ENCODE measurements at places on chromosomes 4 and X. TPM values are rescaled to one million over a fixed set of nuclear protein-coding genes. Genes with fewer than 3 reads are reported as not detected.

GRCh38 chrX:117969782-117970181 lies 146.8 kb downstream of the KLHL13 start:
- no peaks in the 10 kb centered on the region for H3K27me3 ChIP-seq
- H3K4me3 ChIP-seq: no peak overlapping the region
- no peaks in the 10 kb centered on the region for H3K4me1 ChIP-seq
- no peaks in the 10 kb centered on the region for H3K36me3 ChIP-seq
- no peak for DNase-seq
- H3K27ac ChIP-seq: no peak overlapping the region

DNA sequence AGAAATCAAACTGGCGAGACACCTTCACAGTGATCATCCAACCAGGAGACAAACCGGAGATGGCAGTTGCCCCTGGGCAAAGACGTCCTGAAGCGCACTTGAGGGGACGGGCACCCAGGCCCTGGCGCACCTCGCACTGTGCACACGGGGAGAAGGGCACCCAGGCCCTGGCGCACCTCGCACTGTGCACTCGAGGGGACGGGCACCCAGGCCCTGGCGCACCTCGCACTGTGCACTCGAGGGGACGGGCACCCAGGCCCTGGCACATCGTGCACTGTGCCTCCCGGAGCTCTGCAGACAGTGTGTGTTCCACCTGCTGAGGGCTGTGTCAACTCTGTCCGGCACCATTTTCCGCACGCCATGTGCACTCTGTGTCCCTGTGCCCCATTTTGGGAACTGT lies 34.6 kb upstream of the CPLX1 start:
- no peak overlapping the region for H3K4me3 ChIP-seq
- no peak for DNase-seq
- H3K27ac ChIP-seq: no peak overlapping the region
- no peaks in the 10 kb centered on the region for H3K27me3 ChIP-seq

- peaks cover 6% of the 10 kb centered on the region for H3K27me3 ChIP-seq
- no peaks in the 10 kb centered on the region for H3K4me1 ChIP-seq
- DNase-seq: no peak
- no peak overlapping the region for H3K27ac ChIP-seq
- H3K36me3 ChIP-seq: no peaks in the 10 kb centered on the region
- H3K4me3 ChIP-seq: no peak overlapping the region
These were observed 52.2 kb downstream of the EFNB1 start for GRCh38 chrX:68880846-68881552.

DNA sequence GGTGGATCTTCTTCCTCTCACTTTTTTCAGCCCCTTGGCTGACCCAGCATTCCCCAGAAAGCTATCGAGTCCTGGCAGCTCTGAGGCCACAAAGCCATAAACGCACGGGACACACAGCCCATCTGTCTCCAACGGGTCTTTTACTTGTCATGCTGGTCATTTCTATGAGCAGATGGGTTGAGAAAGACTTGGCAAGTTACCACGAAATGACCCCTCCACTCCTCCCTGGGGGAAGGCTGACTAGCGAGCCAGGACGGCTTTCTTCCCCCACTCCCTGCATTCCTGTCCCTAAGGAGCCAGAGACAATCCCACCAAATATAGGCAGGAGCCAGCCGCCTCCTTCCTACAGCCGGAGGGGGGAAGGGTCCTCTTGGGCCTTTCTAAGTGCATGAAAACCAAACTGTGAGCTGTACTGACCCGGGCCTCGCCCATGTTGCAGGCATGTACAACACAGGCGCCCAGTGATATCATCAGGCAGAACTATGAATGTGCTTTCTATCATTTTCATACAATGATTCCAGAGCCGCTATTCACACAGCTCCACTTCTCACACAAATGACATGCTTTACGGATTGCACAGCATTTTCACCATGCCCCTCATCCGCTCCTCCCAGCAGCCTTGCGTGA lies 28.6 kb downstream of the AFAP1 start:
- H3K4me3 ChIP-seq: no peak overlapping the region
- no peak for DNase-seq
- no peaks in the 10 kb centered on the region for H3K4me1 ChIP-seq
- no peak overlapping the region for H3K27ac ChIP-seq
- no peaks in the 10 kb centered on the region for H3K36me3 ChIP-seq

DNA sequence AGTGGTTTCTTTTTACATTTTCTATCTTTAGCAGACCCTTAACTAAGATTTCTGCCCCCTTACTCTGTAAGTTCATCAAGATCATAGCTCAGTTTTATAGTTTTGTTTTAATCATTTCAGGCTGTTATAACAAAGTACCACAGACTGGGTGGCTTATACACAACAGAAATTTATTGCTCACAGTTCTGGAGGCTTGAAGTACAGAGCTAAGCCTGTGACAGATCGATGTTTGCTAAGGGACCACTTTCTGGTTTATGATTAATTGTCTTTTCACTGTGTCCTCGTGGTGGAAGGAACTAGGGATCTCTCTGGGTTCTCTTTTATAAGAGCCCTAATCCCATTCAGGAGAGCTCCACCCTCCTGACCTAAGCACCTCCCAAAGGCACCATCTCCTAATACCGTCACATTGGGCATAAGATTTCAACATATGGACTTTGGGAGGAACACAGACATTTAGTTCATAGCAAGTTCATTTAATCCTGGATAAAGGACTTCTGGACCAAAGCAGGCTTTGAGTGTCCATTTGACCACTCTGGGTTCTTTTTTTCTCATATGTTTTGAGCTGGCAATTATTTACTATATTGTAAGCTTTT lies 137.0 kb upstream of the IL15 start:
- no peak overlapping the region for H3K27ac ChIP-seq
- no peaks in the 10 kb centered on the region for H3K36me3 ChIP-seq
- DNase-seq: no peak
- H3K27me3 ChIP-seq: no peaks in the 10 kb centered on the region
- no peak overlapping the region for H3K4me3 ChIP-seq
- H3K4me1 ChIP-seq: no peaks in the 10 kb centered on the region

Gene TEX13B
- total RNA-seq: 0.20 TPM

Gene PLK4
- 46.8 TPM for total RNA-seq

- H3K27ac ChIP-seq: no peak overlapping the region
- DNase-seq: no peak
- H3K27me3 ChIP-seq: no peaks in the 10 kb centered on the region
- H3K4me1 ChIP-seq: no peaks in the 10 kb centered on the region
These were observed 116.8 kb downstream of the TENT5D start for GRCh38 chrX:80537096-80537495.

GRCh38 chr4:76060506-76060905 lies 14.0 kb upstream of the ART3 start:
- DNase-seq: no peak
- no peaks in the 10 kb centered on the region for H3K36me3 ChIP-seq
- no peak overlapping the region for H3K4me3 ChIP-seq
- no peak overlapping the region for H3K27ac ChIP-seq

GRCh38 chrX:153820601-153821000 lies 9.7 kb downstream of the PDZD4 start:
- H3K36me3 ChIP-seq: no peaks in the 10 kb centered on the region
- H3K27ac ChIP-seq: no peak overlapping the region
- H3K27me3 ChIP-seq: peaks cover 10% of the 10 kb centered on the region

DNA sequence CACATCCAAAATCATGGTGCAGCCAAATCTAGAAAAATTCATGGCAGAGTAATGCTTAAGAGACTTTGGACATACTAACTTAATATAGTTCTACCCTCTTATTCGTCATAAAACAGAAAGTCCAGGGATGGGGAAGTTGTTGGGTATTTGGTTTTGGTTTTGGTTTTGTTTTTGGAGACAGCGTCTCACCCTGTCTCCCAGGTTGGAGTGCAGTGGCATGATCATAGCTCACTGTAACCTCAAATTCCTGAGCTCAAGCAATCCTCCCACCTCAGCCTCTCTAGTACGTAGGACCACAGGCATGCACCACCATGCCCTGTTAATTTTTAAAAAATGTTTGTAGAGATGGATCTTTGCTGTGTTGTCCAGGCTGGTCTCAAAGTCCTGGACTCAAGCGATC lies 271.8 kb upstream of the TENM3 start:
- no peak for DNase-seq
- H3K27me3 ChIP-seq: no peaks in the 10 kb centered on the region
- no peaks in the 10 kb centered on the region for H3K4me1 ChIP-seq
- H3K4me3 ChIP-seq: no peak overlapping the region

DNA sequence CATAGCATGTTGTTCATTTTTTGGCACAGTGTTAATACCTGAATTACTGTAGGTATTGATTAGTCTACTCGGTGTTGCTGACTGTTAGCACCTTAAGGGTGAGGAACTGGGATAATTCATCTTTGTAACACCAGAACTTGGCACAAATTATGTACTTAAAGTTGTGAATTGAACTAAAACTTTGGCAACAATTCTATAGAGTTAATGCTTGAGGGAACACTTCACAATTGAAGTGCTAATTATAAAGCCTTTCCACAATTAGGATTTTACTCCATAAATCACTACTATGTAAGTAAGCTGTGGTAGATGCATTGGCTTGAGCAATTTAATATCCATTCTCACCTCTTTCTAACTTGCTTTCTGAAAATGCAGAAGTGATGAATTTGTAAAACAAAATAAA lies 686.7 kb downstream of the PDHA2 start:
- no peaks in the 10 kb centered on the region for H3K4me1 ChIP-seq
- no peaks in the 10 kb centered on the region for H3K27me3 ChIP-seq
- no peaks in the 10 kb centered on the region for H3K36me3 ChIP-seq

- H3K4me3 ChIP-seq: peak overlapping the region; percentile 94
- no peaks in the 10 kb centered on the region for H3K27me3 ChIP-seq
- no peak for DNase-seq
- H3K4me1 ChIP-seq: peaks cover 14% of the 10 kb centered on the region
These were observed 340 bp downstream of the HNRNPD start for GRCh38 chr4:82373486-82373815.

Gene DCHS2
- total RNA-seq: 6.9 TPM

Gene NPY1R
- total RNA-seq: 0.13 TPM

DNA sequence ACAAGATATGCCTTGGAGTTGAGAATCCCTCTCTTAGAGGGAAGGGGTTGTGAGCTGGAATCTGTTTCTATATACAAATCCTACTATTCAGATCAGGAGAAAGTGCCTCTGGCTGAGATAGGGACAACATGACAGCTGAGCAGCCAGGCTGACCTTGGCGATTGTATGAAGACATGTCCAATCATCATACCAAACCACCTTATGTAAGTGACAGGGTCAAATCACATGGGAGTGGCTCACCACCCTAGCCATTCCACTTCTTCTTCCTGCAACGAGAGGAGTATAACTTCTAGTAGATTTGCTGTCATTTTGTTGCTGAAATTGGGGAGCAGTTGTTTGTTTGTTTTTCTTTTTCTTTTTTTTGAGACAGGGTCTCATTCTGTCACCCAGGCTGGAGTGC lies 48.3 kb upstream of the TMEM150C start:
- H3K4me1 ChIP-seq: no peaks in the 10 kb centered on the region
- no peak for DNase-seq
- H3K27me3 ChIP-seq: peaks cover 29% of the 10 kb centered on the region
- H3K36me3 ChIP-seq: no peaks in the 10 kb centered on the region
- H3K4me3 ChIP-seq: no peak overlapping the region

DNA sequence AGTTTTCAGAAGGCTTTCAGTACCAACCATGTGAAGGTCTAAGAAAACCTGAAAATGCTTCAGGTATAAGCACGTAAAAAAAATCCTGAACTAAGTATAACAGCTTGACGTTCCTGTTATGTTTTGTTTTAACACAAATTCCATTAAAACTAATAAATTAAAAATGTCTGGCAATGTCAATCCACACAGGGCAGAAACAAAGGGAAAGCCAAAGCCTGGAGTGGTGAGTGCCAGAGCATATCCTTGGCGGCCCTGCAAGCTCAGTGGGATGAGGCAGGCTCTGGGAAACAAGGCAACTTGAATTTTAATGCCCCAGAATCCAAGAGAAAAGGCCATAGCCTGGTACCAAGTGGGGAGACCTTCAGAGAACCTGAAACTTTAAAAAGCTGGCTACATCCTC lies 78.2 kb downstream of the EPHA5 start:
- no peaks in the 10 kb centered on the region for H3K4me1 ChIP-seq
- DNase-seq: no peak
- H3K27me3 ChIP-seq: no peaks in the 10 kb centered on the region
- no peaks in the 10 kb centered on the region for H3K36me3 ChIP-seq

DNA sequence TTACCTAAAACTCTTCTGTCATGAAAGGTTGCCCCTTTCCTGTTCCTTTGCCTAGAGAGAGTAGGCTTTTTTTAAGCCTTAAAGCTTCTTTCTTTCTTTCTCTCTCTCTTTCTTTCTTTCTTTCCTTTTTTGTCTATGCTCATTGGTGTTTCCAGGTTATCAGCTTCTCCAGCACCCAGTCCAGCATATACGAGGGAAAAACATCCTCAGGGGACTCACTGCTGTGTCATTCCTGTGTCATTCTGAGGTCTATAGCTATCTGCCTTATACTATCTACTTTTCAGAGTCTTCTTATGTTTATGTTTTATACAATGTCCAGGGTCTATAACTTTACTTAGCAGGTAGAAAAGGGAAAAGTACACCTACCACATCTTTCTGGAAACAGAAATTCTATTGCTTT lies 10.5 kb upstream of the USP27X start:
- H3K4me3 ChIP-seq: no peak overlapping the region
- peak; percentile 57 for DNase-seq
- H3K4me1 ChIP-seq: peaks cover 7% of the 10 kb centered on the region
- H3K27ac ChIP-seq: peak overlapping the region; percentile 67

- no peaks in the 10 kb centered on the region for H3K27me3 ChIP-seq
- no peak overlapping the region for H3K4me3 ChIP-seq
- no peaks in the 10 kb centered on the region for H3K4me1 ChIP-seq
- H3K36me3 ChIP-seq: no peaks in the 10 kb centered on the region
- no peak for DNase-seq
These were observed 2090.4 kb upstream of the TENM3 start for GRCh38 chr4:180152831-180153230.

GRCh38 chrX:129795584-129795983 lies 15.8 kb downstream of the SASH3 start:
- peaks cover 5% of the 10 kb centered on the region for H3K4me1 ChIP-seq
- H3K27ac ChIP-seq: no peak overlapping the region
- DNase-seq: no peak
- H3K36me3 ChIP-seq: peaks cover 6% of the 10 kb centered on the region
- H3K4me3 ChIP-seq: no peak overlapping the region

- no peaks in the 10 kb centered on the region for H3K36me3 ChIP-seq
- no peaks in the 10 kb centered on the region for H3K27me3 ChIP-seq
- H3K27ac ChIP-seq: no peak overlapping the region
- H3K4me3 ChIP-seq: no peak overlapping the region
- DNase-seq: peak; percentile 41
These were observed 25.4 kb upstream of the SLAIN2 start for GRCh38 chr4:48315728-48316630.

GRCh38 chr4:158236304-158237030 lies 26.2 kb downstream of the TMEM144 start:
- H3K27ac ChIP-seq: no peak overlapping the region
- DNase-seq: no peak
- H3K4me3 ChIP-seq: no peak overlapping the region
- no peaks in the 10 kb centered on the region for H3K4me1 ChIP-seq
- H3K36me3 ChIP-seq: peaks cover 8% of the 10 kb centered on the region

Gene ZAR1
- 0.84 TPM for total RNA-seq

Gene TFDP3
- total RNA-seq: not detected

- no peaks in the 10 kb centered on the region for H3K4me1 ChIP-seq
- no peak overlapping the region for H3K4me3 ChIP-seq
- no peaks in the 10 kb centered on the region for H3K36me3 ChIP-seq
- H3K27ac ChIP-seq: no peak overlapping the region
- no peak for DNase-seq
- H3K27me3 ChIP-seq: no peaks in the 10 kb centered on the region
These were observed 423.3 kb downstream of the RAPGEF2 start for GRCh38 chr4:159526172-159526571.
